ENCODE measurements at places on chromosomes 12 and 14.

DNA sequence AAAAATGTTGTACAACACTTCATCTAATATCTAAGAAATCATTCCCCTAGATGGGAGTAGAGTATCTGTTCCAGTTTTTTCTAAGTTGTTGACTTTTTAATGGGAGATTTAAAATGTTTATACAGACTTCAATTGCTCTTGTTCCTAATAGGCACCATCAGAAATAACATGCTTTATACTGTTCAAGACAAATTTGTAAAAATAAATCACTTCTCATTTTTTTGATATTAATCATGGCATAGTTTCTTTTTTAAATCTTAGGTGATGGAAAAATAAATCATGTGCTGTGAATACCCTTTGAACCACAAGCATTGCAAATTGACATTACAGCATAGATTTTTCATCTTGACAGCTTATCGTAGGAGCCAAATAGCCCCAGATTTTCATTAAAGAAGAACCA lies 473.5 kb upstream of the MGAT4C start:
- DNase-seq, result no peak

- DNase-seq, result no peak
Measured at GRCh38 chr14:57486767-57487379, 6.8 kb downstream of the CCDC198 start.

DNA sequence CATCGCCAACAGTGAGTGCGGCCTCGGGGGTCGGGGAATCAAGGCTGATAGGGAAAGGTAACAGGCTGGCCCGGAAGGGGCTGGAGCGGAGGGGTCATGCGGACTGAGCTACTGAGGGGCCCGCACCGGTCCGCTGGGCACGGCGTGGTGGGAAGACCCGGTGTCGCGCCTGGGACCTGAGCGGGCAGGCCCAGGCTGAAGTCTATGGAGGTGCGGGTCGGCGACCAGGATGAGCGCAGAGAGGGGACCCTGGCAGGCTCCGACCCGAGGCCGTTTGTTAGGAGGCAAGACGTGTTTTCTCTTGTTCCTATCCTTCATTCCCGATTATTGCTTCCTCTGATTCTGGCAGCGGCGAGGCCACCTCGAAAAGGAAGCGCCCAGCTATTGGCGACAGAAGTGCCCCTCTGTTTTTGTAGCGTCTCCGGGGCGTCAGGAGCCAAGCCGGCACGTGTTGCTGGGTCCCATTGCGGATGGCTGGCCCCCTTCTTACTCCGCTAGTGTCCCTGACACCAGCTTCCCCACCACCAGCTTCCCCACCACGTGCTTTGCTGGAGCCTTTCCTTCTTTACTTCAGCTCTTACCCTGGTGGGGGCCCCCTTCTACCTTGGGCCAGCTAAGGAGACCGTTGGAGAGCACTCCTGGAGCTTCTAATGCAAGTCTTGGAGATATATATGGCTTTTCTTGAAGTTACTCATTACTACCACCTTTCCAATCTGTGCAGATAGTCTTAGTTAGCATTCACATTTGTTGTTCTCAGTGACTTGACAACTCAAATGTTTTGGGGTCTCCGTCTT lies 653 bp downstream of the PA2G4 start:
- DNase-seq, result no peak

DNA sequence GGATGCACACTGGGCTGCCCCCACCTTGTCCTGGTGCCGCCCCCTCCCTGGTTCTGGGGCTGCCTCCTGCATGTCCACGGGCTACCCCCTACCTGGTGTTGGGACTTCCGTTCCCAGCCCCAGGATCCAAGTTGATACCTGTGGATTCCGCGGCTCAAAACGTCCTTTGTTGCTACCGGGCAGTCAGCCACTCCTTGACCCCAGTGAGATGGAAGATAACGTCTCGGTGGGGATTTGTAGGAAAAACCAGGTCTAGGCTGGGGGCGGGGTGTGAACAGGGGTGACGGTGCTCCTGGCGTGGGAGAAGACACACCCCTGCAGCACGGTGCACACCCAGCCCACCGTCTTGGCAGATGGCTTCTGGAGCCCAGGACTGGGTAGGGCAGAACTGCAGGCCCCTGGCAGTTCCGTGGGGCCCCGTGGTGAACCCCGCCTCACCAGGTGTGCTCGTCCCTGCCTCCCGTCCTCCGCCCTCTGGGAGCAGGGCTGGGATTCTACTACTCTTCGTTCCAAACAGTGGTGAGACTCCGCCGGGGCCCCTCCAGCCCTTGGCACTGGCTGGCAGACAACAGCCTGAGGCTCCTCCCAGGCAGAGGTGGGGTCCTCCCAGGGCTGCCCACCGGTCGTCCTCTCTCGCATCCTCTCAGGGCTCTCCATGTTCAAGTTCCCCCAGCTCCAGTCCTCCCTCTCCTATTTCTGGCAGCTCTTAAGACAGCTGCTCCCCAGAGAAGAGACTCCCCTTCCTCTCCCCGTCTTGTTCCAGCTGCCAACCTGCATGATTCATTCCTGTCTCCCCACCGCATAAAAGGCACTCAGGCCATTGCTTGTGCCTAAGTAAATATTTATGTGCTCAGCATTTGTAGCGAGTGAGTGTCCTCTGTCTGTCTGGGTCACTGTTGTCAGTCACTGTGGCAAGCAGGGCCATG lies 75.5 kb downstream of the FBXL14 start:
- no peak for DNase-seq

- DNase-seq, result no peak
Measured at GRCh38 chr12:11795192-11795912, 145.9 kb downstream of the ETV6 start.

Data from stimulated activated CD8-positive, alpha-beta memory T cell treated with anti-CD3 and anti-CD28 coated beads, Interleukin-15, amount 100 ng/mL, for 1 hour (primary cell).